ENCODE measurements at places on chromosomes 1 and 21. TPM values are rescaled to one million over a fixed set of nuclear protein-coding genes. Genes with fewer than 3 reads are reported as not detected.
A peak's percentile ranks its signal among the peaks of the same experiment; 100 is the strongest.

Gene LDLRAD1
- total RNA-seq = not detected

- no peak for DNase-seq
These were observed 25.2 kb downstream of the SPOCD1 start for GRCh38 chr1:31790641-31791091.

DNA sequence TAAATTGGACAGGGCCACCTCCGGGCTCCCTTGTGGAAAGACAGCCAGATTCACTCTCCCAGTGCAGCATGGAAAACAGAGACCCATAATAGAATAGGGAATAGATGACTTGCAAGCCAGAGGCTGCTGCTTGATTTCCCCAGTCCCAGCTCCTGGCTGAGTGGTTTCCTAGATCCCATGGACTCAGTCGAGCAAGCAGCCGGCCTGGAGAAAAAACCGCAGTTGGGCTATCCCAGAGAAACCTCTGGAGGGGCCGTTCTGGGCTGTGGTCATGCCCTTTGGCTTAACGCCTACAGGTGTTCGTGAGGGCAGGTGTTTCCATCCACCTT is 61.7 kb downstream of the ELK4 start:
- no peak for DNase-seq

GRCh38 chr1:20469406-20470076 is 16.5 kb downstream of the CAMK2N1 start:
- DNase-seq = peak; percentile 53

GRCh38 chr1:21630571-21631343 is 38.4 kb downstream of the RAP1GAP start:
- DNase-seq = no peak

DNA sequence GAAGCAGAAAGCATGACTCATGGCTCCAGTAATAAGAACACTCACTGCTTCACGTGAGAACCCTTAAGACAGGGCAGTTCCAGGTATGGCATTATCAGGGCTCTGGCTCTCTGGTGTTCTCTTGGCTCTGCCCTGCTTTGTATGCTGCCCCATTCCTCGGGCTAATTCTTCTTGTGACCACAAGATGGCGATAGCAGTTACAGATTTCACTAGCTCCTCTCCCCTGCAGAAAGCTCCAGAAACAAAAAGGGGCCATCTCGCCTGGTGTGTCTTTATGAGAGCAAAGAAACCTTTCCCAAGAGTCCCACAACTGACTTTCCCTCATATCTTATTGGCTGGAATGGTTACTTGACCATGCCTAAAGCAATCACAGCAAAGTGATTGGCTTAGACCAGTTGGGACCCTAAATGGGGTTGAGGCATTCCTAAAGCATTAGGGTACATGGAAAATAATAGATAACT is 60.1 kb downstream of the F3 start:
- DNase-seq = peak; percentile 87

GRCh38 chr21:14366998-14367397 is 15.9 kb downstream of the HSPA13 start:
- no peak for DNase-seq

GRCh38 chr1:224800486-224801119 is 128.9 kb upstream of the DNAH14 start:
- DNase-seq = no peak

All from Karpas-422 (cell line).